ENCODE measurements at places on chromosomes 7 and 10.

- peak; percentile 81 for DNase-seq
Measured at GRCh38 chr7:150903606-150904005, 51.3 kb downstream of the AOC1 start.

DNA sequence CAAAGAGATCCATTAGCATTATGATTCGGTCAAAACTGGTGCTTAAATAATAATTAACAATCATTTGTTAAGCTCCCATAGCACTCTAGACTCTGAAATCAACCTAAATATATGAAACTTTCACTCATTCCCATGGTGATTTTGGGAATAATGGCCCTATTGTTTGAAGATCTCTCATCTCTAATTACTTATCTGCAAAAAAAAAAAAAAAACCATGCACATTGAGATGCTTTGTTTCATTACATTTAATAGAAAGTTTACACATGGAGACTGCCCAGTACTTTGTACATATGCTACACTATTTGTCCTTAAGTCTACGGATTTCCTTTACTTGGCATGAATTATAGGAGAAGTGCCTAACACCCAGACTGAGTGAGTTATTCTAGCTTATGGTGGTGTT lies 280.6 kb upstream of the MEOX2 start:
- no peak for DNase-seq

DNA sequence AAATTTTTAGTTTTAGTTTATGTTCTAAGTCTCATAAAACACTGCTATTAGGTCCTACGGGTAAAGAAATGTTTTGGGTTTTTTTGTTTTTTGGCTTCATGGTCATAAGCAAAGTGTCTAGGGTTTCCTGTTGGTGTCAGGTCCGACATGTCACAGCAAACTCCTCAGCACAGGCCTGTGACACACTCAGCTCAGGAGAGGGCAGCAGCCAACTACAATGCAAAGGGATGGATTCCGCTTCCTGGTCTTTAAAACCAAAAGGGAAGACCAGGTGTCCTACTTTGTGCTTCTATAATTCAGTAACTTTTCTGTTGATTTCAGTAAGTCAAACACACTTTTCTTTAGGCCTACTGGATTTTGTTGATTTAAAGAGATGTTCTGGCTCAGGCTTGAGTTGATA lies 83.8 kb upstream of the MACROH2A2 start:
- DNase-seq = no peak

- no peak for DNase-seq
Measured at GRCh38 chr10:80196270-80196949, 8.9 kb downstream of the ANXA11 start.

DNA sequence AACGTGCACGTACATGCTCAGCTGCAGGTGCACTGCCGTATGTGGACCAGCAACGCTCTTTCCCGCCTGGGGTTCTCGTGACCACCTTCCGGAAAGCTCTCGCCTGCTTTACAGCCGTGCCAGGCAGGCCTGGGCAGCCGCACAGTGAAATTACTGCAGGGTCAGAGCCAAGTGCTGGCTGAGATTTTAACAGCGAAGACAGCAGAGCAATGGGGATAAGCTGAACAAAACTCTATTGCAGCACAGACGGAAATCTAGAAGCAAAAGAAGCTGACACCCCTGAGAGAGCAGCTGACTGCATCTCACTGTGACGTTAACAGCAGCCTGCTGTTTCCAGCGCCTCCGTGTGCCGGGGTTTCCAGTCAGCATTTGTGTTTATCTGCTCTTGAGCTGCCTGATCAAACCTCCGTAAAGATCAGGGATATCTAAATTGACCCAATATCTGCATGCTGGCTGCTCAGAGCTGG lies 179.0 kb downstream of the DIP2C start:
- peak; percentile 39 for DNase-seq

GRCh38 chr10:127563718-127564553 lies 14.8 kb downstream of the NPS start:
- no peak for DNase-seq

DNA sequence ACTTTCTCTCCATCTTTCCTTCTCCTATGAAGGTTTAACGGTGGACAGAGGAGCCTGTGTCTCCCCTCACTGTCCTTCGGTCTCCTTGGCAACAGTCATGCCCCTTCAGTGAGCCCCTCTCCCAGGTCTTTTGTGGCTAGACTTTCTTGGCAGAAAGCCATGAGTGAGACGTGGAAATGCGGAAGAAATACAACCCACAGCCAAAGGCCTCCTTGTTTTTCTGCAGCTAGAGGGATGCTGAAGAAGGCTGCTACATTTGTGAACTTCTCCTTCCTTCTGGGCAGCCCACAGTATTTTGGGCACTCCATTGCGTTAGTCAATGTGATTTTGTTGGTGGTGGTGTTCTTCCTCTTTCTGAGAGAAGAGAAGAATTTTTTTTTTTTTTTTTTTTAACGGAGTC lies 333.7 kb upstream of the PODXL start:
- DNase-seq = no peak

DNA sequence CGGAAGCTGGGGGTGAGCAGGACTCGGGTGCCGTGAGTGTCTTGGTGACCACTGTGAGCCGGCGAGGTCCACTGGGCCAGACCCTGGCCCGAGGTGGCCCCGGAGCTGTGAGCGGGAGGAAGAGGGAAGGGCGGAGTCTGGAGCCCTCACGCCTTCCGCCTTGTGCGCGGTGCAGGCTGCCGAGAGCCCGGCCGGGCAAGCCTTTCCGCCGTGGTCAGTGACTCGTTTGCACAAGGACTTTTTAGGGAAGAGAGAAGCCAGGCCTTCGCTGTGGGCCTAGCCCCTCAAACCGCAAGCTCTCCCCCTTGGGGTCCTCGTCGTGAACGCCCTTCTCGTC lies 40.9 kb upstream of the ZNF32 start:
- no peak for DNase-seq

DNA sequence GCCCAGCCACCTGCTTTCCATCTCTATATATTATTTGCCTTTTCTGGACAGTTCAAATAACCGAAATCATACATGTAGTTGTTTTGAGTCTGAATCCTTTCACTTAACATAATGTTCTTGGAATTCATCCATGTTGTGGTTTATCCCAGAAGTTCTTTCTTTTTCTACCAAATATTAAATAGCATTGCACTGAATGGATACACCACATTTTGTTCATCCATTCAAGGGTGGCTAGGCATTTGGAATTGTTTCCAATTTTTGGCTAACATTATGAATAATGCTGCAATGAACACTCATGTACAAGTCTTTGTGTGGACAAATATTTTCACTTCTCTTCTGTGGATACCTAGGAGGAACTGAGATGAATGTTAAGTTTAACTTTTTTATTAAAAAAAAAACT lies 18.0 kb downstream of the DNAJC1 start:
- DNase-seq = no peak

GRCh38 chr7:145105561-145105960 lies 269.7 kb upstream of the TPK1 start:
- DNase-seq = no peak

DNA sequence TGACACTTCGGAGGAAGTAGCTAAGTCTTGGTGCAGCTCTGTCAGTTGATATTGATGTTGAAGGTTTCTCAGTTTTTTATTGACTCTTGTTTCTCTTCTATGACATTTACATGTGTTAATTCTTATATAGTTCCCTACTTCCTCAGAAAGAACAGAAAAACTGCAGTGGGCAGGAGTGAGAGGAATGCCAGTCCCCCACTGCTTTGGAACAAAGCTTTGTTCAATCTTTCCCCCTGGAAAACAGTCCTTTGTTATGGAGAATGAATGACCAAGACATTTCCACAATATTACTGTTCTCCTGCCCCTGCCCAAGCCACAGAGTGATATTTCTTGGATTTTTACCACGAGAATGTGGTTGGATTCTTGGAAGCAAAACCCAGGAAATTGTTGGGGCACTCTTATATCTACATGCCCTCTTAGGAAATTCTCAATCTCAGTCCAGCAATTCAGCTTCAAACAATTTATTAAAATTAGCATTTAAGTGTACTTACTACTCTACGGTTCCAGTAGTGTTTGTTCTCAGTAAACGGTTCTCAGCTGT lies 258.0 kb upstream of the KCND2 start:
- DNase-seq = no peak

GRCh38 chr10:30172673-30173072 lies 113.3 kb upstream of the JCAD start:
- DNase-seq = no peak

DNA sequence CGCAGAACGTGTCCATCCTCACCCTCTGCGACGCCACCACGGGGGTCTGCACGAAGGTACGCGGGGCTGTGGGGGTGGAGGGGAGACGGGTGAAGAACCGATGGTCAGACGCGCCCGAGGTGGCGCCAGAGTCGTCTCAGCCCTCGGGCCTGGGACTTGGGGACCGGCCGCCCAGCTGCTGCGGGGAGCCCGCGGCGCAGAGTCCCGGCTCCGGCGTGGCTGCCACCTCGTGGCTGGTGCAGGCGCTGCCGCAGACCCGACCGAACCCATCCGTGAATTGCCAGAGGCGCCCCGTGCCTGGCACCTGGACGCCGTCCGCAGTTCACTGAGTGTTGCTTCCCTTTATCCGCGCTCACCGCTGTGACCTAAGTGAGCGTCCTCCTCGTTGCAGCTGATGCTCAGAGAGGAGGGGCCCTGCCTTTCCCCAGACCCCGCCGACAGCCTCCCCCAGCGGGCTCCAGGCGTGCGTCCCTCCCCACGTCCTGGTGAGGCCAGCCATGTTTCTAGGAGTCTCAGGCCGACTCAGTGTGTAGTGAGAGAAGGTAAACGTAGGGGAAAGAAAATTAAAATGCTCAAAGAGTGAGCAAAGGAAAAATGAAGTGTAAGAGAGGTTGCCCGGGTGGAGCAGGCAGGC lies 208.7 kb downstream of the PAXIP1 start:
- DNase-seq = no peak

DNA sequence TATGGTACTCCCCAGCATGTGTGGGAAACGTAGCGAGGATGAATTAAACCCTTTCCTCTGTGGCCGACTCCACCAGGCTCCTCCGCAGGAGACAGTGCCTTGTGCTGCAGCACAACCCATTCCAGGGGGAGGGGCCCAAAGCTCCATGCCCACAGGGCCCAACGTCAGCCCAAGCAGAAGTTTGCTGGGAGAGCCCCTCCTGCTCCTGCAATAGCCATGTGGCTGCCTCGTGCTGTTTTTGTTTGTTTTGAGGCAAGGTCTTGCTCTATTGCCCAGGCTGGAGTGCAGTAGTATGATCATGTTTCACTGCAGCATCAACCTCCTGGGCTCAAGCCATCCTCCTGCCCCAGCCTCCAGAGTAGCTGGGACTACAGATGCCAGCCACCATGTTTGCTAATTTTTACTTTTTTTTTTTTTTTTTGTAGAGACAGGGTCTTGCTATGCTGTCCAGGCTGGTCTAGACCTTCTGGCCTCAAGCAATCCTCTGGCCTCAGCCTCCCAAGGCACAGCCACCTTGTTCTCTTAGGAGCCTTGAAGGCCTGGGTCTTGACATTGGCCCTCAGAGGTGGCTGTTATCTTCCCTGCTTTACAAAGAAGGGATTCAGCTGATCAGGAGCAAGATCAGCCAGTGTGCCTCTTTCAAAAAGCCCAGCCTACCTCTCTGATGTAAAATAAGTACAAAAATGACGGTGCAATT lies 102.8 kb downstream of the DYNC2I1 start:
- DNase-seq = no peak

GRCh38 chr10:375815-376505 lies 240.7 kb downstream of the ZMYND11 start:
- no peak for DNase-seq

- no peak for DNase-seq
Measured at GRCh38 chr10:71727738-71728737, 8.5 kb upstream of the C10orf105 start.

- no peak for DNase-seq
Measured at GRCh38 chr7:36881233-36881874, 157.1 kb upstream of the AOAH start.

DNA sequence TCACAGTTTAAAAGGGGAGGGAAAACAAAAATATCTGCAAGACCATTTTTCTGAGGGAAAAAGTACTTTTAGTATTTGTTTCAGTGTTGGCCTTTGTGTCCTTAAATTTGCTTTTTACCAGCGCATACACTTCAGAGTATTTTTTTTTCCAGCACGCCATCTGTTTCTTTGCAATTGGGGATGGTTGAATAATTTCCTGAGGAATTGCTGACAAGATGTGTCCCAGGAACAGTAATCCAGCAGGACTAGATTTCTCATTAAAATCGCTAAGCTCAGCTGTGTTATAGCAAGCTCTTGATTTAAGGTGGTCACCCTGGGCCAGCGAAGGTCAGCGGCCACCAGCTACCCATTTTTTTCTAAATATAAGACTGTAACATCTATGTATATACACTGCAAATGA lies 156.9 kb upstream of the RHOBTB1 start:
- DNase-seq = no peak

DNA sequence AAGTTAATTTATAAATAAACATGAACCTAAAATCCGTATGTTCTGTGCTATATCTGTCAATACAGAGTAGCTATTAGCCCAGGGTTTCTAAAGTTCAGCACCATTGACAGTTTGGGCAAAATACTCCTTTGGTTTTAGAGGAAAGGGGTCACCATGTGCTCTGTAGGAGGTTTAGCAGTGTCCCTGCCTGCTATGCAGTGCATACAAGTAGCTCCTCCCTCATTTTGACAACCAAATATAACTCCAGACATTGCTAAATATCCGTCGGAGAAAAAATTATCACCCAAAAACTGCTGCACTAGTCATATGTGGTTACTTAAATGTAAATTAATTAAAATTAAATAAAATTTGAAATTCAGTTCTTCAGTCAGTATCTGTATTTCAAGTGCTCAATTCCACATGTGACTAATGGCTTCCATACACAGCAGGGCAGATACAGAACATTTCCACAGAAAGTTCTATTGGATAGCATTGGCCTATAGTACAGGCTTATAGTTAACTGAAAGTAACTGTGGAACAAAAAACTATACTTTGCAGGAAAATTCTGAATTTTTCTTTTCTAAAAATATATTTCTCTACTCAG lies 6.4 kb downstream of the UPF2 start:
- DNase-seq = no peak

GRCh38 chr10:71989661-71990454 lies 25.7 kb downstream of the CHST3 start:
- no peak for DNase-seq

DNA sequence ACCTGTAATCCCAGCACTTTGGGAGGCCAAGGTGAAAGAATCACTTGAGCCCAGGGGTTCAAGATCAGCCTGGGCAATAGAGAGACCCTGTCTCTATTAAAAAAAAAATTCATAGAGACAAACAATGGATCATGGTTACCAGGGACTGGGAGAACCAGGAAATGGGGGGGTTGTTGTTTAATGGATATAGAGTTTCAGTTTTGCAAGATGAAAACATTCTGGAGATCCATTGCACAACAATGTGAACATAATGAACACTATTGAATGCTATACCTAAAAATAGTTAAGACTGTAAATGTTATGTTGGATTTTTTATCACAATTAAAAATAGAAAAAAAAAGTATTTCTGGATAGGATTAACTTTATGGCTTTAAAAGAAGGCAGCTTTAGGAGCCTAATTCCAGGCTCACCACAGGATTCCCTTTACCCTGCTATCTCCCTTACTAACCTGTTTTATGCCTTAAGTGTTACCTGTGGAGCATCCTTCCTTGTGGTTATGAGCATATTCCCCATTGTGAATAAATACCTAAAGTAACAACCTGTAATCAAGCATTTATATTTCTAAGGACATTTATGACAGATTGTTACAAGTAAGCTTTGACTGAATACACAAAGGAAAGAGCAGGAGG lies 45.1 kb upstream of the SGCE start:
- no peak for DNase-seq

GRCh38 chr7:131604841-131605279 lies 48.4 kb upstream of the PODXL start:
- no peak for DNase-seq

Data from retinal pigment epithelial cell (primary cell).